Heart right ventricle (tissue), 16 donors: ENCODE measurements at places on chromosomes 2 and 18. TPM values are rescaled to one million over a fixed set of nuclear protein-coding genes. Genes with fewer than 3 reads are reported as not detected.

Gene TANK
- 34.3 TPM for total RNA-seq

Gene CRYGD
- total RNA-seq: not detected

Gene DSC1
- 2.7 TPM for total RNA-seq

Gene DES
- 14,174 TPM for total RNA-seq

Gene SERPINB3
- total RNA-seq: not detected

Gene GRB14
- 25.8 TPM for total RNA-seq

Gene KCNS3
- total RNA-seq: 3.0 TPM

Gene GPR45
- not detected for total RNA-seq

Gene ANKRD30B
- not detected for total RNA-seq

Gene NYAP2
- not detected for total RNA-seq

Gene GAD1
- not detected for total RNA-seq

Gene ANKRD36
- 8.0 TPM for total RNA-seq

Gene COL4A3
- total RNA-seq: 2.4 TPM

Gene SPRED2
- total RNA-seq: 16.9 TPM

Gene GRHL1
- total RNA-seq: 0.99 TPM

Gene HOXD8
- total RNA-seq: 0.47 TPM

Gene CRIM1
- total RNA-seq: 38.6 TPM

Gene SERPINB13
- not detected for total RNA-seq

Gene CHRNG
- total RNA-seq: not detected

Gene CDH19
- 9.7 TPM for total RNA-seq

Gene CCT4
- total RNA-seq: 109 TPM

Gene BMPR2
- 48.5 TPM for total RNA-seq

Gene ESCO1
- total RNA-seq: 8.9 TPM

Gene MPV17
- total RNA-seq: 70.5 TPM

Gene HNRNPA3
- total RNA-seq: 63.7 TPM

Gene TMEM182
- total RNA-seq: 200 TPM

Gene MERTK
- 8.2 TPM for total RNA-seq

Gene ZNF385B
- total RNA-seq: 1.8 TPM

Gene ASIC4
- 0.43 TPM for total RNA-seq
